ENCODE measurements at places on chromosomes 11 and 22. TPM values are rescaled to one million over a fixed set of nuclear protein-coding genes. Genes with fewer than 3 reads are reported as not detected.

TRIM48 gene
- not detected for total RNA-seq

MTFP1 gene
- total RNA-seq: 35.9 TPM

C22orf31 gene
- total RNA-seq: not detected

GLYAT gene
- not detected for total RNA-seq

SCGB1D2 gene
- not detected for total RNA-seq

TRAF6 gene
- total RNA-seq: 20.6 TPM

CHRNA10 gene
- 2.0 TPM for total RNA-seq

YPEL1 gene
- total RNA-seq: 6.9 TPM

CSF2RB gene
- total RNA-seq: 15.6 TPM

LPXN gene
- 7.4 TPM for total RNA-seq

PRR33 gene
- not detected for total RNA-seq

OR5F1 gene
- total RNA-seq: not detected

ZBED4 gene
- 22.9 TPM for total RNA-seq

OLFML1 gene
- not detected for total RNA-seq

FGF4 gene
- total RNA-seq: not detected

TRIM49 gene
- total RNA-seq: not detected

KRTAP5-7 gene
- not detected for total RNA-seq

OR4C11 gene
- not detected for total RNA-seq

IGLL1 gene
- total RNA-seq: not detected

POU2F3 gene
- not detected for total RNA-seq

TUBGCP6 gene
- total RNA-seq: 31.0 TPM

MDK gene
- 57.8 TPM for total RNA-seq

KRTAP5-8 gene
- total RNA-seq: not detected

ACRV1 gene
- not detected for total RNA-seq

ST14 gene
- not detected for total RNA-seq

TM7SF2 gene
- total RNA-seq: 20.6 TPM

SYCE3 gene
- not detected for total RNA-seq

F2 gene
- total RNA-seq: not detected

TEX12 gene
- total RNA-seq: 0.29 TPM

PTGDR2 gene
- under 0.01 TPM for total RNA-seq

GPR137 gene
- 16.3 TPM for total RNA-seq

SLC7A4 gene
- under 0.01 TPM for total RNA-seq

HSPB2 gene
- total RNA-seq: not detected

HMOX1 gene
- 126 TPM for total RNA-seq
